ENCODE measurements at places on chromosomes 12 and 14. TPM values are rescaled to one million over a fixed set of nuclear protein-coding genes. Genes with fewer than 3 reads are reported as not detected.

DNA sequence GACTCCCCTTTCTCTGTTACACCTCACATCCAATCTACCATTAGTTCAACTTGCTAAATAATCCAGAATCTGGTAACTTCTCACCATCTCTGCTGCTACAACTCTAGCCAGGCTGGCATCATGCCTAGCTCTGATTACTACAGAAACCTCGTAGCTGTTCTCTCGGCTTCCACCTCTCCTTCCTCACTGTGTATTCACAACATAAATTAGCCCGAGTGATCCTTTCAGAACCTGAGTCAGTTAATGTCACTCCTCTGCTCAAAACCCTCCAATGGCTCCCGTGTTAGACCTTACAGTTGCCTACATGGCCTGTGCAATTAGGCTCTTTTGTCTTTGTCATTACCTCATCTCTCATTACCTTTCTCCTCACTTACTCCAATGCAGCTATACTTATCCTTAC, 139.4 kb downstream of the PDE3A start:
- no peaks in the 10 kb centered on the region for H3K27me3 ChIP-seq
- H3K4me1 ChIP-seq = no peaks in the 10 kb centered on the region
- H3K4me3 ChIP-seq = no peak overlapping the region

The GNPNAT1 gene
- total RNA-seq = 45.2 TPM

GRCh38 chr12:54175200-54175963, 13.4 kb downstream of the SMUG1 start:
- no peaks in the 10 kb centered on the region for H3K27me3 ChIP-seq
- H3K27ac ChIP-seq = no peak overlapping the region
- H3K4me3 ChIP-seq = no peak overlapping the region

DNA sequence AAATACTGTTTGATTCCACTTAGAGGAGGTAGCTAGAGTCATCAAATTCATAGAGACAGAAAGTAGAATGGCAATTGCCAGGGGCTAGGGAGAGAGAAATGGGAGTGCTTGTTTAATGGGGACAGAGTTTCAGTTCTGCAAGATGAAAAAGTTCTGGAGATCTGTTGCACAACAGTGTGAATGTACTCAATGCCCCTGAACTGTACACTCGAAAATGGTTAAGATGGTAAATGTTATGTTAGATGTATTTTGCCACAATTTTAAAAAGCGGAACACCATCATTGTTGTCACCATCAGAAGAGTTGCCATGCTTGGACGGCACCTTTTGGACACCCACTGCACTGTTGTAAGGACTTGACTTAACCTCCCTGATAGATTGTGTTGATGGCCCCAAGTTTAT, 106.9 kb downstream of the SCARB1 start:
- DNase-seq = no peak
- no peaks in the 10 kb centered on the region for H3K27me3 ChIP-seq
- H3K36me3 ChIP-seq = no peaks in the 10 kb centered on the region
- no peaks in the 10 kb centered on the region for H3K4me1 ChIP-seq
- H3K27ac ChIP-seq = no peak overlapping the region

- 0 out of 2 replicates have a peak, but pooled peaks cover 18% of the 10 kb centered on the region for H3K4me1 ChIP-seq
- H3K4me3 ChIP-seq = no peak overlapping the region
- no peak overlapping the region for H3K27ac ChIP-seq
- H3K36me3 ChIP-seq = no peaks in the 10 kb centered on the region
- H3K27me3 ChIP-seq = no peaks in the 10 kb centered on the region
Measured at GRCh38 chr14:65927931-65928356, 515.4 kb downstream of the FUT8 start.

DNA sequence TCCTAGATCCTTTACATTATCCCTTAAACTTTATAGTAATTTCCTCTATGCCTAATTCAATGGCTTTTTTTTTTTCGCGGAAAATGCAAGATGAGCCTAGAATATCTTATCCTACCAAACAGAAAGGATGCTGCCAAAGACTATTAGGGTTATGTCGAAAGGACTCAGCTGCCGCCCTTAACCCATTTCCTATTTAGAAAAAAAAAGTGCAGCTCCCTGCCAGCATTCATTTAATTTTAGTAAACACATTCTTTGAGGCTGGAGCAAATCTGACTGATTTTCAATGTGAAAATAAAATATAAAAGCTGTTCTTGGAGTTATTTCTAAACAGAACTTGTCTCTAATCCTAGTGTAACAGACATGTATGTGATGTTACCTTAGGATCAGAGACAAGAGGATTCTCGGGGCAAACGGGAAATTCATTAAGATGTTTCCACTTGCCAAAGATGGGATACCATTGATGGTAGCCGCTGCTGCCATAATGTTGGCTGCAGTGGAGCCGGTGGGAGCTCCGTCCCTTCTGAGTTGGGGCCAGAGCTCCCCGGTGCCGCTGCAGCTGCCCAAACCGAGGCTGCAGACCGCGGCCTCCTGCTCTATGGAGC, 8.2 kb upstream of the A2M start:
- H3K4me3 ChIP-seq = no peak overlapping the region
- H3K4me1 ChIP-seq = no peaks in the 10 kb centered on the region
- no peak overlapping the region for H3K27ac ChIP-seq
- H3K27me3 ChIP-seq = peaks cover 26% of the 10 kb centered on the region
- DNase-seq = no peak

GRCh38 chr12:65959452-65959851, 135.2 kb downstream of the HMGA2 start:
- H3K36me3 ChIP-seq = peaks cover 14% of the 10 kb centered on the region
- no peak for DNase-seq
- H3K27me3 ChIP-seq = no peaks in the 10 kb centered on the region
- 0 out of 2 replicates have a peak overlapping the region, but pooled peaks have one; percentile 38 for H3K27ac ChIP-seq
- H3K4me1 ChIP-seq = peaks cover 36% of the 10 kb centered on the region
- no peak overlapping the region for H3K4me3 ChIP-seq

- DNase-seq = no peak
- no peaks in the 10 kb centered on the region for H3K36me3 ChIP-seq
- no peak overlapping the region for H3K4me3 ChIP-seq
- H3K27ac ChIP-seq = no peak overlapping the region
- no peaks in the 10 kb centered on the region for H3K27me3 ChIP-seq
- H3K4me1 ChIP-seq = no peaks in the 10 kb centered on the region
Measured at GRCh38 chr12:110907583-110907982, 12.8 kb downstream of the MYL2 start.

DNA sequence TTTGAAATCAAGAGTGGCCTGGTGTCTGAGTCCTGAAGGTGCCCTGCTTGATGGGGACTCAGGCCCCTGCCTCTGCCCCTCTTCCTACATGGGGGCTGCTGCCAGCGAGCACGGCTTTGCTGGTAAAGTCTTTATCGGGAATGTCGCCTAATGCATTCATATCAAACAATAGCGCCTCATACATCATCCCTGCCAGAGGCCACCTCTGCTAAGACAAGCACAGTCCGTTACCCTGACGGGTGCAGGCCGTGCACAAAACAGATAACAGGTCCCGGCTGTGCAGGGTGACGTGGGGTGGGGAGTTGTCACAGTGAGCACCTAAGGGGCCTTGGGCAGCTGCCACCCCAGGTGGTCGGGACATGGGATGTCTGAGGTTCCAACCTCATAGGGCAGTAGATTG, 68.4 kb upstream of the FAM222A start:
- H3K4me3 ChIP-seq = no peak overlapping the region
- H3K4me1 ChIP-seq = no peaks in the 10 kb centered on the region
- H3K27ac ChIP-seq = no peak overlapping the region
- DNase-seq = no peak
- H3K36me3 ChIP-seq = no peaks in the 10 kb centered on the region

DNA sequence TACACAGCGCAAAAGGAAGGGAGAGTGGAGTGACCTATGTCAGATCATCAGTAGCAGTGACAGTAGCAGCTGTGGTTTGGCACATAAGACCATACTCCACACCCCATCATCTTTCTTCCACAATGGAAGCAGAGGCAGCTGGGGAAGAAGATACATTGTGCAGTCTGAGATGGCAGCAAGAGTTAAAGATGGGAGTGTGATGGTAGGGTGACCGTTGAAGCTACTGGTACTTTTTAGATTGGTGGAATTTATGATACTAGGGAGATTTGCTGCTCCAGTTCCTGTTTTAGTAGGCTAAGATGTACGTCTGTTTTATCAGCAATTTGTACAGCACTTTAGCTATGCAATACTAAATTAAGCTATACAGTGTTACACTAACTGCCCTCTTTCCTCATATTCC, 291.0 kb downstream of the FUT8 start:
- no peak for DNase-seq
- no peaks in the 10 kb centered on the region for H3K4me1 ChIP-seq
- no peak overlapping the region for H3K4me3 ChIP-seq
- peaks cover 17% of the 10 kb centered on the region for H3K36me3 ChIP-seq
- no peak overlapping the region for H3K27ac ChIP-seq

The DIABLO gene
- total RNA-seq = 51.7 TPM

GRCh38 chr12:52514471-52515318, 5.5 kb downstream of the KRT5 start:
- H3K36me3 ChIP-seq = no peaks in the 10 kb centered on the region
- no peak overlapping the region for H3K27ac ChIP-seq
- no peak for DNase-seq
- no peak overlapping the region for H3K4me3 ChIP-seq
- H3K27me3 ChIP-seq = no peaks in the 10 kb centered on the region
- H3K4me1 ChIP-seq = peaks cover 6% of the 10 kb centered on the region

- peaks cover 23% of the 10 kb centered on the region for H3K4me1 ChIP-seq
- peak overlapping the region; percentile 84 for H3K27ac ChIP-seq
- no peak overlapping the region for H3K4me3 ChIP-seq
- H3K36me3 ChIP-seq = no peaks in the 10 kb centered on the region
- no peak for DNase-seq
Measured at GRCh38 chr12:126668538-126668937, 1598.4 kb upstream of the TMEM132C start.

- no peak overlapping the region for H3K27ac ChIP-seq
Measured at GRCh38 chr14:50750323-50750722, 80.6 kb downstream of the NIN start.

DNA sequence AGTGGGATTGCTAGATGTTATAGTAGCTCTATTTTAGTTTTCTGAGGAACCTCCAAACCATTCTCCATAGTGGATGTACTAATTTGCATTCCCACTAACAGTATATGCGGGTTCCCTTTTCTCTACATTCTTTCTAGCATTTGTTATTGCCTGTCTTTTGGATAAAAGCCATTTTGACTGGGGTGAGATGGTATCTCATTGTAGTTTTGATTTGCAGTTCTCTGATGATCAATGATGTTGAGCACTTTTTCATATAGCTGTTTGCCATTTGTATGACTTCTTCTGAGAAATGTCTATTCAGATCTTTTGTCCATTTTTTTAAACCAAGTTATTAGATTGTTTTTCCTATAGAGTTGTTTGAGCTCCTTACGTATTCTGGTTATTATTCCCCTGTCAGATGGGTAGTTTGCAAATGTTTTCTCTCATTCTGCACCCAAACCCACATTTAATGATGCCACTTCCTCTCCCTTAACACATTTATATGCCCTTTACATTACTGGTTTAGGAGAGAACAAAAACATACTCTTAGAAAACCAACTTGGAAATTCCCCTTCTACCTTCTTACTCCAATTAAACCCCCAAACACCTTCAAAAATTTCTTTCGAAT, 48.2 kb downstream of the NELL2 start:
- no peaks in the 10 kb centered on the region for H3K4me1 ChIP-seq
- H3K27ac ChIP-seq = no peak overlapping the region
- no peak for DNase-seq

- H3K36me3 ChIP-seq = no peaks in the 10 kb centered on the region
- no peak overlapping the region for H3K27ac ChIP-seq
- no peak for DNase-seq
- H3K4me1 ChIP-seq = no peaks in the 10 kb centered on the region
- no peak overlapping the region for H3K4me3 ChIP-seq
Measured at GRCh38 chr12:118456741-118457140, 80.4 kb downstream of the SUDS3 start.

GRCh38 chr12:98438656-98439230, 76.6 kb upstream of the TMPO start:
- H3K27me3 ChIP-seq = no peaks in the 10 kb centered on the region
- DNase-seq = no peak
- peaks cover 8% of the 10 kb centered on the region for H3K4me1 ChIP-seq
- H3K27ac ChIP-seq = no peak overlapping the region

DNA sequence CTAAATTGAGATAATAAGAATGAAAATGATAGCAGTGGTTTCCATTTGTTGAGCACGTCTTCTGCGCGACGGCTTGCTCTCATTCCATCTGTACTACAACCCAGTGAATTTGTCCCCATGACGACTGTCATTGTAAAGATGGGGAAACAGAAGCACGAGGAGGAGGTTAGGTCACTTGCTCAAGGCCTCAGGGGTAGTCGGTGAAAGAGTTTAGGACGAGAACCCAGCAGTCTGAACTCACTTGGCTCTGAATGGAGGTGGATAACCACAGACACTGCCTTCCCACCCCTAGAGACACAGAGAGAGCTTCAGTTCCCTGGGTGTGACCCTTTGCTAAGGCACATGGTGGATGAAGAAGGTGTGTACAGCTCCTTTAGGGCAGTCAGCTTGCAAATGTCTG, 30.9 kb upstream of the PLEKHG3 start:
- H3K4me3 ChIP-seq = no peak overlapping the region
- peaks cover 32% of the 10 kb centered on the region for H3K4me1 ChIP-seq
- no peaks in the 10 kb centered on the region for H3K27me3 ChIP-seq

GRCh38 chr14:35471803-35472202, 62.2 kb upstream of the INSM2 start:
- H3K4me1 ChIP-seq = no peaks in the 10 kb centered on the region
- DNase-seq = no peak
- no peak overlapping the region for H3K4me3 ChIP-seq
- H3K36me3 ChIP-seq = no peaks in the 10 kb centered on the region

The C12orf56 gene
- total RNA-seq = not detected

DNA sequence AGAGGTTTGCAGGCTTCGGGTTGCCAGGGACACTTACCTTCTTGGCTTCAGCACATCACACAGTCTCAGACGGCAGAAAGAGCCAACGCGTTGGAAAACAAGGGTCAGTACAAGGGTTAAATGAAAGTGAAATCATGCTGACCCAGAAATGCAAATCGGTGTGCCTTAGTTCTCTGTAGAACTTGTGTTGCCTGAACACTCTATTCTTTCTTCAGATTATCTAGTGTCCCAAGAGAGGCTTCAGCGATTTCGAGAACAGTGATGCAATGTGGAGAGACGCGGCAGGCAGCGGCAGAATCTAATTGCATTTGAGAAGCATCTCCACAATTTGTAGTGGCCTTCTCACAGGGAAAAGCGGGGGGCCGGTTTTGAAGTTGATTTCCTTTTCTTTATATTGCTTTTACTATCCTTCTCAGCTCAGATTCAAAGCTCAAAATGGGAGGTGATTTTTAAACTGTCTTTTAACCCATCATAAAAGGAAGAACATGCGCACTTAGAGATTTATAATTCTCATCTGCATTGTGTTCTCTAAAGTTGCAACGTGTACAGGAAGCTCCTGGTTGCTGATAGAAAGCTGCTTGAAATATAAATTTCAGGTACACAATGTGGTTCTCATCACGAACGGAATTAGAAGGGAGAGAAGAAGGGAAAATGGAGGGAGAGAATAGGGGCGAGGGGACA, 67.8 kb upstream of the EGLN3 start:
- no peaks in the 10 kb centered on the region for H3K36me3 ChIP-seq
- H3K4me1 ChIP-seq = no peaks in the 10 kb centered on the region
- no peaks in the 10 kb centered on the region for H3K27me3 ChIP-seq
- no peak for DNase-seq
- no peak overlapping the region for H3K4me3 ChIP-seq

The OR10P1 gene
- not detected for total RNA-seq

Data from PC-9 (cell line).